ENCODE measurements at places on chromosomes 16 and 17.

DNA sequence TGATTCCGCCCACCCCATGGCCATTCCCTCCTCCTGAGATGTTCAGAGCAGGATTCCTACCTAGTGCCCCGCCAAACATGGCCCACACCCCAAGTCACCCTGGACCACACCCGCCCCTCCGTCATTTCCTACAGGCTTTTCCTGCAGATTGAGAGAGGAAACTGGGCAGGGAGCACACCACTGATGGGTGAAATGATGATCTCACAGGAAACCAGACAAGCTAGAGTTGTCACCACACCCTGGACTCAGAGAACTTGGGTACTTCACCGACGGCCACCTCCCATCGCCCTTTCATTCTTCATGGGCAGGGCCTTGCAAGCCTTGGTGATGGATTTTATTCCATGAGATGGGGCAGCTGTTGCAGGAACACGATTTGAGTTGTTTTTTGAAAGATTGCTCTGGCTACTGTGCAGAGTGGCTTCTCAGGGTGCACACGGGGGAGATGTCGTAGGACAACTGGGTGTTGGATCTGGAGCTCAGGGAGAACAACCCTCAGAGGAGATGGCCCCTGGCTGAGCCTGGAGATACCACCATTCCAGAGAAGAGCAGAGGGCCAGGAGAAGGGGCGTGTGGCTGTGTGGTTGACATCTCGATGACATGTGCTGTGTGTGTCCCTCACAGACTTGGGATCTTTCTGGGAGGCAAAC lies 7.4 kb upstream of the B9D1 start:
- DNase-seq: no peak

DNA sequence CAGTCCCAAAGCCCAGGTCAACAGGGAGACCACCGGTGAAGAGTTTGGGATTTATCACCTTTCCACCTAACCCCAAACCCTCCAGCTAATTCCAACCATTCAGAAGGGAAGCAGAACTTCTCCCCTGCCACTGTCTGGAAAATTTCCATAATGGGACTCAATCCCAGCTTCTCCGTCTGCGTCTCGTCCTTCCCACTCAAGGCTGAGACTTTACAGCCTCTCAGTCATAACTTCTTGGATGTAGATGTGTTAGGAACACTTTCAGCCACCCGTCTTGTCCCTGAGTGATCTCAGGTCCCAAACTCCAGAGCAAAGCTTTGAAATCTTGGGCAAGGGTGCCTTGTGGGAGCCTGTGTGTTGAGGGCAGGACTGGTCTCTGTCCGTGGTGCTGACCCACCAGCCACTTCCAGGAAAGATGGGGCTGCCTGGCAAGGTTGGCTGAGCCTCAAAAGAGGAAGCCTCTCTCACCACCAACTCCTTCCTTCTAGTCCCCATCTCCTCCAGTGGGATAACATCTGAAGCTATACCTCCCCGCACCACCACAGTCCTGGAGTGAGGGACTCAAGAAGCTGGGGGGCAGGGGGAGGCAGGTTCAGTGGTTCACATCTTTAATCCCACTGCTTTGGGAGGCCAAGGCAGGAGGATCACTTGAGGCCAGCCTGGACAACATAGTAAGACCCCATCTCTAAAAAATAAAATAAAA lies 9.3 kb downstream of the GAS2L2 start:
- no peak for DNase-seq

DNA sequence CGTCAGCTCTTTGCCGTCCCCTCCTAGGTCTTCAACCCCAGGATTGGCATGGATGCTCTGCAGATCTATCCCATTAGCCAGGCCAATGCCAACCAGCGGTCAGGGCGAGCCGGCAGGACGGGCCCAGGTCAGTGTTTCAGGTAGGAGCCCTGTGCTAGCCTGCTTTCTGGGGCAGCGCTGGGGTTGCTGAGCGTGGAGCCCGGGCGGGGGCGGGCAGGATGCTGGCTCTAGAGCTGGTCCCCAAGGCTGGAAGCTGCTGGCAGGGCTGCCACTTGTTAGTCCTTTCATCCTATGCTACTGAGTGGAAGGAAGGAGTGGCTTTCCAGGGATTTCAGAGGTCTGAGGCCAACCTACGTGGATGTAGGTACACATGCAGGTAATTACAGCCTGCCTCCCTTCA lies 12.3 kb downstream of the DHX38 start:
- DNase-seq: no peak

DNA sequence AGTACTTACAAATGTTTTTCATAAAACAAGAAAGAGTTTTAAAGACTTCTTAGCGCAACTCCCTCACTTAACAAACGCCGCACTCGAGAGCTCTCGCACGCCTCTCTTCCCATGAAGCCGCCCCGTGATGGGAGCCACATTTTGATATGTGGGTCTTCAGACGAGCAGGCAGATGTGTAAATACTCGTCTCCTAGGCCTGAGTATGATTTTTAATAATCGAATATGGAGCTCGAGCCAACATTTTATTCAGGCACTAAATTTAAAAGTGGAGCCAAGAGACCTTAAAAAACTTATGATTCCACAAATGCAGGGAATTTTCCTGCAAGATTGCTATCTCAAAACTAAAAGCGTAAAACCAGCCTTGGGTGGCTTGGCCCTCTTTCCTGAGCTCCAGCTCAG lies 55.4 kb downstream of the IRX6 start:
- DNase-seq: no peak

GRCh38 chr17:15250135-15250860 lies 14.8 kb downstream of the PMP22 start:
- no peak for DNase-seq

DNA sequence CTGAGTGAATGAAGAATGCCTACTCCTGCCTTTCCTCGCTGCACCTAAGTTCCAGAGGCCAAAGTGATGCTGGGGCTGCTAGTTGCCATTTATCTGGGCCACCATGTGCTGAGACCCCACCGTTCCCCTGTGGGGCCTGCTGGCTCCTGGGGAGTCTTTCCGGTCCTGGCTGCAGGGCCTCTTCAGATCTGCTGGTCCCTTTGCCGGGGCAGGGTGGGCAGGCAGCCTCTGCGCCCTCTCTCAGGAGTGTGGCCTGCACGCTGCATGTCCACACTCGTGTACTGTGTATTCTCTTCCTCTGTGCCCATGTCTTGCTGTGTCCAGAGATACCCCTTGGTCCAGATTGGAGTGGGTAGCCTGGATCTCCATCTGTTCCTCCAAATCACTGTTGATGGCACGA lies 151.8 kb upstream of the MED13 start:
- no peak for DNase-seq

DNA sequence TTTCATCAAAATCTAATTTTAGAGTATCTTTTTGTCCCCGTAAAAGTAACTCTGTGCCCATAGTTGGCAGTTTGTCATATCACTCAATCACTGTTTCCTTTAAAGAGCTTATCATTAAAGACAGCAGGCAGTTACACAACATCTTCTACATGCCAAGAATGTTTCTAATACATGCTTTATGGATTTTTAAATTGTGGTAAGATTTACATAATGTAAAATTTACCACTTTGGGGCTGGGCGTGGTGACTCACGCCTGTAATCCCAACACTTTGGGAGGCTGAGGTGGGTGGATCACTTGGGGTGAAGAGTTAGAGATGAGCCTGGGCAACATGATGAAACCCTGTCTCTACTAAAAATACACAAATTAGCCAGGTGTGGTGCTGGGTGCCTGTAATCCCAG lies 687.2 kb downstream of the WWOX start:
- DNase-seq: no peak

DNA sequence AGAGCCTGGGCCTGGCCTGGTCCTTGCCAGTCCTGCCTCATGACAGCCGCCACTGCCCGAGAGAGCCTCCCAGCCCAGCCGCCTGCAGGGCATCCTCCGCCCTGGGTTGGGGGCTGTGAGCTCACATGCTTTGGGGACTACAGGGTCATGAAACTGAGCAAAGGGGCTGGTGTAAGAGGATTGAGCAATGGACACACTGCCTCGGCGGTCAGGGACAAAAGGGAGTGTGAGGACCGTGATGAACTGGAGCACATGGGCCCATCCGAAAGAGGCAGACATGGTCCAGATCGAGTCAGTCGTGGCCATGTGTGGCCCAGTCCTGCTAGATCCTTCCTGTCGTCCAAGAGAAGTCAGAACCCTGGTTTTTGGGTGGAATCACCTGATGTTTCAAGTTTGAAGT lies 52.3 kb downstream of the GSG1L start:
- DNase-seq: no peak

DNA sequence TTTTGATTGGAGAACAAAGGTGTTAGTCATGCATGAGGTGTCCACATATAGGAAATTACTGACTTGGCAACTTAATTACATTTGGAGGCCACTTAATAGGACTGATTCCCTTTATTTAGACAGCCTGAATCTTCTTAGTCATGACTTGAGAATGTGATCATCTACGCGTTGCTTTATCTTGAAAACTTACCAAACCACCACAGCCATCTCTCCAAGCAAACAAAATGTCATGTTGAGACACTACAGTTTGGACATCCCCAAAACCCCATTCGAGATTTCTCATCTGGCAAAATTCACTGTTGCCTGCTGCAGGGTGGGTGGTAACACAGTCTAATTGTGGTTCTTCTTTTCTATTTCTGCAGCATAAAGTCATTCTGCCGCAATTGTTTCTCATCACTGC lies 176.5 kb upstream of the CDH5 start:
- DNase-seq: no peak

GRCh38 chr16:23107936-23108335 lies 41.3 kb downstream of the USP31 start:
- no peak for DNase-seq

DNA sequence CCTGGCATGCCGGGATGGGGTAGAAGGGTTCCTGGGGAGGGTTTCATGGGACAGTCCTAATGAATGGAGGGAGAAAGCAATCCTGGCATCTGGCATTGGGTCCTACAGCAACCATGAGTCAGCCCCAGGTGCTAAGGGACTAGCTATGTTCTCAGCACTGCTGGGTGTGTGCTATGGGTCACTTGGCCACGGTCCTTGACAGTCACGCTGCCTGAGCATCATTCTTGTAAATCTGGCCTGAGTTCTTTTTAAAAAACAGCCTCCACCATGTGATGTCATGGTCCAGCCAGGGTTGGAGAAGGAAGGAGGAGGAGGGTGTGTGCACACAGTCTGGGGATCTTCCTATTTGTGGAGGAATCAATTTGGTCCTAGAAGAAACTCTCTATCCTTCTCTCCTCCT lies 6.2 kb upstream of the RAMP2 start:
- DNase-seq: no peak

GRCh38 chr16:85206472-85207356 lies 94.4 kb upstream of the CIBAR2 start:
- DNase-seq: no peak

DNA sequence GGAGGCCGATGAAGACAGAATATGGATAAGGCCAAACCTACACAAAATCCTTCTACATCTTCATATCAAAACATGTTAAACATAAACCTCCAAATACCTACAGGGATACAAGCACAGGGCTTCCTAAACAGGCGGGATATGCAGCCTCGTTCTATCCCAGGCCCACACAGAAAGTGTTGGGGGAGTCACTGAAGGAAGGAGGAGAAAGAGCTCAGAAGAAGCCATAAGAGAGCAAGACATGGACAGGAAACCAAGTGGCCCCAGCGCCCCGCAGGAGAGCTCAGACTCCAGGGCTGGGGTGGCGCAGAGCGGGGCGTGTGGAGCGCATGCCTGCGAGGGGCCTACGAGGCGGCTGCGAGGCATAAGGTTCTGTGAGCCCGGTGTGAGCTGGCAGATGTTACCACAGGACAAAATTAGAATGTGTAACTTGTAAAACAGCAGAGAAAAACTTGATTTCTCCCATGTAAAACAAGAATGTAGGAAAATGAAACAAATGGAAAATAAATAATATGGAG lies 11.0 kb upstream of the FASN start:
- no peak for DNase-seq

- no peak for DNase-seq
Measured at GRCh38 chr16:80819988-80820387, 15.6 kb upstream of the CDYL2 start.

DNA sequence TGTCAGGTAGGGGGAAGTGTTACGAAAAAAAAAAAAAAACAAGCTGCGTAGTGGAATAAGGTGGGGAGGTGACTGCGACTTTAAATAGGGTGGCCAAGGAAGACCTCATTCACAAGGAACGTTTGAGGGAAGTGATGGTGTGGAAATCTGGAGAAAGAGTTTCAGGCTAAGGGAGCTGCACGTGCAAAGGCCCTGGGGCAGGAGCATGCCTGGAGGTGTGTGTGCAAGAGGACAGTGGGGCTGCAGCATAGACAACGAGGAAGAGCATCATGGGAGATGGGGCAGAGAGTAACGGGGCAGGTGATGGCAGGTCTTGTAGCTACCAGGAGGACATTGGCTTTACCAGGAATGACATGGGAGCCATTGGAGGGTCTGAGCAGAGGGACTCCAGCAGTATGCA lies 12.0 kb downstream of the GSG1L start:
- no peak for DNase-seq

DNA sequence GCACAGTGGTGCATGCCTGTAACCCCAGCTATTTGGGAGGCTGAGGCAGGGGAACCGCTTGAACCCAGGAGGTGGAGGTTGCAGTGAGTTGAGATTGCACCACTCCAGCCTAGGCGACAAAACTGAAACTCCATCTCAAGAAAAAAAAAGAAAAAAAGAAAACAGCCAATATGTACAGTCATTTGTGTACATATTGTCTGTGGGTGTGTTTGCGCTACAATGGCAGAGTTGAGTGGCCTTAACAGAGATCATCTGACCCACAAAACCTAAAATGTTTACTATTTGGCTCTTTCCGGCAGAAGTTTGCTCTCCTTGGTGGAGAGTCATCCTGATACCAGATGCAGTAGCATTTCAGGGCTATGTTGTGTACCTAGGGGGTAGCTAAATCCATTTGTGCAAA lies 57.9 kb downstream of the ARSG start:
- DNase-seq: no peak

- DNase-seq: no peak
Measured at GRCh38 chr17:73719588-73720071, 75.4 kb upstream of the SDK2 start.

DNA sequence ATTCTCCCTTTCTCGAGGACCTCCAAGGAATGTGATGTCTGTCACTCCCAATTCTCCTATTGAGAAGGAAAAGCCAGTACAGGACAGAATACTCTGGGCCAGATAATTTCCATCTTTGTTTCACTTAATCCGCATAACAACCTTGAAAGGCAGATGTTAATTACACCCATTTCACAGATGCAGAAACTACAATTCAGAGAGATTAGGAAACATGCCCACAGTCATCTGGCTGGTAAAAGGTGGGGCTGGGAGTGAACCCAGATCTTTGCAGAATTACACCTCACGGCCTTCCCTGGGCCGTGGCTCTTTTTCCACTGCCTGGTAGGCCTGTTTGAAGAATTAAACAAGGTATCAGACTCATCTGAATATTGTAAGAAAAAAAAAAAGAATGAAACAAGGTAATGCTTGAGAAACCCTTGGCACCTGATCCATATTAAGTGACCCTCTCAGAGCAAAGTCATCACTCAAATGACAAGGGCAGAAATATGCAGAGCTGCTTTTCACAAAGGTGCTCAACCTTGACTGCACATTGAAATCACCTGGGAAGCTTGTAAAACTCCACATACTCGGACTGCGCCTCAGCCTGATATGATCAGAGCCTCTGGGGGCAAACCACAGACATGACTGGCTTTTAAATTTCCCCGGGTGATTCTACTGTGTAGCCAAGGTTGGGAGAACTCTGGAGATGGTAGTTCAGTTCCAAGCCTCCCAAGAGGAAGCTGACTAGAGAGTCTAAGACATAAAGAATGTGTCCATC lies 16.6 kb upstream of the G6PC1 start:
- no peak for DNase-seq

GRCh38 chr17:63381101-63381729 lies 64.9 kb downstream of the CYB561 start:
- no peak for DNase-seq

Data from stimulated activated CD8-positive, alpha-beta memory T cell treated with anti-CD3 and anti-CD28 coated beads, Interleukin-15, amount 100 ng/mL, for 4 hours (primary cell).